ENCODE measurements at places on chromosomes 2 and 18. TPM values are rescaled to one million over a fixed set of nuclear protein-coding genes. Genes with fewer than 3 reads are reported as not detected.

The TMEM150A gene
- total RNA-seq: 31.9 TPM

The ARHGAP28 gene
- 11.2 TPM for total RNA-seq

The DSC2 gene
- 12.6 TPM for total RNA-seq

The PCARE gene
- not detected for total RNA-seq

DNA sequence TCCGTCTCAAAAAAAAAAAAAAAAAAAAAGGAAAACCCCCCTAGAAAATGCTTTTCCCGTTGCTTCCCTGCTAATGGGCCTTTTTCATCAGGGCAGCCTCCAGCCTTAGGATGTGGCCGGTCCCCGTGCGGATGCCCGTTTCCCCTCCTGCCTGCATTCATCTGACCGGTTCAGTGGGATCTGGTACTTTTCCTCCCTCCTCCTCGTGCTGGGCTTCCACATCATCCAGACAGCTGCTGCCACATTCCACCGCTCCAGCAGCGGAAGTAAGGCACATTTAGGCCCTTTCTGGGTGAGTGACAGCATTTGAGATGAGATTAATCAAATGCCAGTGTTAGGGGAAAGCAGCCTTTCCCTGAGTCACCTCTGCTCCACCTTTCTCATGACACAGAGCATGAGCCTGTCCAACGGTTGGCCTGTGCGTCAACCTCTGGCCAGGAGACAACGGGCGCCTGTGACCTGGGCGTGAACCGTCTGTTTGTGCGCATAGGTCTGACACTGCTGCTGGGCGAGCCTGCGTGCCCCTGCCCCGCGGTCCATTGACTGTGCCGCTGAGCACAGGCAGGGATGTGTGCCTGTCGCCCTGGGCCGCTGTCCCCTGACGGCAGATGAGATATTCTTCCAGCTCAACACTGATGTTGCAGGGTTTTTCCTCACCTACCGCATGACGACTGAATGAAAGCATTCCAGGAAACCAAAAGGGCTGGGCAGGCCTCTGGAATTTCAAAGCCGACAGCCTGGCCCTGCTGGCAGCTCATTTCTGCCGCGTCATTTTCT is 174.0 kb downstream of the TGIF1 start:
- peak; percentile 79 for DNase-seq

DNA sequence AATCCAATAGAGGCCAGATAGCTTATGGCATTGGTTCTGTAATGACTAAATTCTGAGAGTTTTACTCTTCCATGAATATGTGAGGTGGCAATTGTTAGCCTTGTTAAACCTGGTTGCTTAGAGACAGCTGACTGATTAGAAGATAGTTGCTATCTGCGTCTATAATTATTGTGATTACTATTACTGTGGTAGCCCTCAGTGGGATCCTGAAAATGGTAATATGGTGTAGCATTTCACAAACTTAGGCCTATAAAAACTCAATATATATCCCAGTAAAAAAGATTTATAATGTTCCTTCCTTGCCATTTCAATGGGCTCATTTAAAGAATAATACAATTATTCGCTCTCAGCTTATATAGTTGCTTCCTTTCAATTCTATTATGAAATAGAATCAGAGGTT is 405.8 kb upstream of the CDH2 start:
- no peak for DNase-seq

- no peak for DNase-seq
These were observed 97.8 kb upstream of the PXDN start for GRCh38 chr2:1841903-1842791.

- DNase-seq: no peak
These were observed 89.1 kb downstream of the FIGN start for GRCh38 chr2:163646687-163647086.

DNA sequence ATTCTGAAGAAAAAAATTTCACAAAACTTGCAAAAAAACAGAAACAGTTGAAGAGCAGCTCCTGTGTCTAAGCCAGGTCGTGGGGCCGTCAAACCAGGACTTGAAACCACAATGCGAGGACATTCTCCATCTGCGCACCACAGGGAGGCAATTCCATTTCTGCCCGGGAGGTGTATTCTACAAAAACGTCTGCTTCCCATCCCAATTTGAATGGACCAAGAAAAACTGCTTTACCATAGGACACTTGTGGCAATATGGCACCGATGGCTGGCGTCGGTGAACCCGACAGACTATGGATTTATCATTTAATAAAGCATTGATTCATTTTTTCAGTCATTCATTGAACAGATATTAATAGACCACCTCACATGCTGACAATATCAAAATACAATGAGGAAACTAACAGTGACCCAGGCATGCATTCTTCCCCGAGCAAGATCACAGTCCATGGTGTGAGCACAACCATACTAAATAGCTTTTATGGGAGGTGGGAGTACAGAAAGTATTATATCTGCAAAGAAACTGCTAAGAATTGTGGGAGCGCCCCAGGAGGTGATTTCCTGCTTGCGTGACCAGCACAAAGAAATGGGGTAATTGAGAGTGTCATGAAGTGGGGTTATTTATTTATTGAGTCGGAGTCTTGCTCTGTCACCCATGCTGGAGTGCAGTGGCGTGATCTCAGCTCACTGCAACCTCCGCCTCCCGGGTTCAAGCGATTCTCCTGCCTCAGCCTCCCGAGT is 10.5 kb upstream of the ZAP70 start:
- no peak for DNase-seq

DNA sequence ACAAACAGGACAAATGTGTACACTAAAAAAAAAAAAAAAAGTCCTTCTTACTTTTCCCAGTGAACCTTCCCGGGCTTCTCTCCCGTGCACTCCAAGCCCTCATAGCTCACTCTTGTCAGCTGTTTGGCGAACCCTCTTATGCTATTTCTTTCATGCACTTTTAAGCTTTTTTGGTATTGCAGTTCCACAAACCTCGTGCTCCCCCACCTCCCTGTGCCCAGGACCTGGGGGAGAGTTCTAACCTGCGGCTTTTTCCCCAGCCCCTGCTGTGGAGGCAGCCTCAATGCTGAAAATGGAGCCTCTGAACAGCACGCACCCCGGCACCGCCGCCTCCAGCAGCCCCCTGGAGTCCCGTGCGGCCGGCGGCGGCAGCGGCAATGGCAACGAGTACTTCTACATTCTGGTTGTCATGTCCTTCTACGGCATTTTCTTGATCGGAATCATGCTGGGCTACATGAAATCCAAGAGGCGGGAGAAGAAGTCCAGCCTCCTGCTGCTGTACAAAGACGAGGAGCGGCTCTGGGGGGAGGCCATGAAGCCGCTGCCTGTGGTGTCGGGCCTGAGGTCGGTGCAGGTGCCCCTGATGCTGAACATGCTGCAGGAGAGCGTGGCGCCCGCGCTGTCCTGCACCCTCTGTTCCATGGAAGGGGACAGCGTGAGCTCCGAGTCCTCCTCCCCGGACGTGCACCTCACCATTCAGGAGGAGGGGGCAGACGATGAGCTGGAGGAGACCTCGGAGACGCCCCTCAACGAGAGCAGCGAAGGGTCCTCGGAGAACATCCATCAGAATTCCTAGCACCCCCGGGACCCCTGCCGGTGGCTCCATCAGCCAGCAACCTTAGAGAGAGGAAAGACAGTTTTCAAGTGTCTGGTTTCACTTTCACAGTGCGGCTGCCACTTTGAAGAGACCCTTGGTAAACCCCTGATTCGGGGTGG is 826 bp downstream of the KCNE4 start:
- DNase-seq: no peak

DNA sequence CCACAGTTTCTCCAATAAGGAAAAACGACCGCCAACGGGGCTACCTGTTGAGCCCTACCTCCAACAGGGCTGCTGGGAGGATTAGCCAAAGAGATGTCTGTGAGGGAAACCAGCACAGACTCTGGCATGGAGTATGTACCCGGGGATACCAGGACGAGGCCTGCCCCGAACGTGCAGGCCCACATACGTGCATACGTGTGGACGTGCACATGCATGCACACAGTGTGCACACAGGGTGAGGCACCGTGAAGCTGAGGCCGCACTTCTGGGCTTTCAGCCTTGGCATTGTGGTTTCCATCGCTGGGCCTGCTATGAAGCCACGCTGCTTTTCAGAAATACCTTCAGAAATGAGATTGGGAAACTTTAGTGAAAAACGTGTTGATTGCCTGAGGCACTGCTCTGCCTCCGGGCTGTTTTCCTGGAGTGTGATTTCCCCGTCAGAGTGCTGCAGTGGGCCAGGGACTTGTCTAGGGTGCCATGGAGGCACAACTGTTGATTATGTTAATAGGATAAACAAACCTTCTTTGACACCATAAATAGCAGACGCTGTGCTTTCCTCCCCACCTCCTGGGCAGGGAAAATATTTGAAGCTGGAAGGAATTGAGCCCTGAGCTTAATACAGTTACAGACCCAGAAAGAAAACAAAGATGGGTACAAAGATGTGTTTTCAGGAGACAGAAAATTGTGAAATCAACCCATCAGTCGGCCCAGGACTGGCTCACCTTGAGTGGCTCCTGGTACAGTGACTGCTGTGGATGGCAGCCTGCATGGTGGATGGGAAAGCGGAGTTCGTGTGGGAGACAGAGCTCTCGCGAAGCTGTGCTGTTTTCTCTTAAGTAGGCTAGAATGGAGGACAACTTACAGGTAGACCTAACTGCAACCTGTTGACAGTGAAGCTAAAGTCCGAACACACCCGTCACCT is 182.3 kb downstream of the FAM210A start:
- no peak for DNase-seq

- DNase-seq: no peak
These were observed 12.8 kb downstream of the ZC3H15 start for GRCh38 chr2:186498834-186499233.

GRCh38 chr2:75606761-75607399 is 39.7 kb upstream of the MRPL19 start:
- DNase-seq: no peak

DNA sequence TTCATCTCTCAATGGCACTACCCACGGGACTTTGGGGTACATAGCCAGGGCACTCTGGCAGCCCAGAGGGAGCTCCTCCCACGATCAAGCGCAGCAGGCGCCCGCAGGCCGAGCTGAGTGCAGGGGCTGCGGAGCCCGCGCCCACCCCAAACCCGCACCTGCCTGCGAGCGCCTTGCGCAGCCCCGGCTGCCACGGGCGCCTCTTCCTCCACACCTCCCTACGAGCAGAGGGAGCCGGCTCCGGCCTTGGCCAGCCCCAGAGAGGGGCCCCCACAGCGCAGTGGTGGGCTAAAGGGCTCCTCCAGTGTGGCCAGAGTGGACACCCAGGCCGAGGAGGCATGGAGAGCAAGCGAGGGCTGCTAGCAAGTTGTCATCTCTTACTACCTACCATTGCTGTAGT is 165.2 kb downstream of the UBE2E3 start:
- DNase-seq: no peak

DNA sequence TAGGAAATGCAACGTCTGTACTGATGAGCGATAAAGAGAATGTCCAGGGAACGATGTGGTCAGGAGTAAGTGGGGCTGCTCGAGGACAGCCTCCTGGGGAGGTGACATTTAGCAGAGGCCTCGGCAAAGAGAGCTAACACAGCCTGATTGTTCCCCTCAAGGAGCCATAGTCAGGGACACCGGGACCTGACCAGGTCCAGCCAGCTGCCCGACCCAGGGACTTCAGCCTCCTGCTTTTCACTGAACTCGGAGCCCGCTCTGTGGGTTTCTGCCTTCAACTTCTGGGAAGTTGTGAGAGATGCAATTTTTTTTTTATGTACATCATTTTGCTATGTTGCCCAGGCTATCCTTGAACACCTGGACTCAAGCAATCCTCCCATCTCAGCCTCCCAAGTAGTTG is 10.1 kb downstream of the NEU2 start:
- DNase-seq: no peak

DNA sequence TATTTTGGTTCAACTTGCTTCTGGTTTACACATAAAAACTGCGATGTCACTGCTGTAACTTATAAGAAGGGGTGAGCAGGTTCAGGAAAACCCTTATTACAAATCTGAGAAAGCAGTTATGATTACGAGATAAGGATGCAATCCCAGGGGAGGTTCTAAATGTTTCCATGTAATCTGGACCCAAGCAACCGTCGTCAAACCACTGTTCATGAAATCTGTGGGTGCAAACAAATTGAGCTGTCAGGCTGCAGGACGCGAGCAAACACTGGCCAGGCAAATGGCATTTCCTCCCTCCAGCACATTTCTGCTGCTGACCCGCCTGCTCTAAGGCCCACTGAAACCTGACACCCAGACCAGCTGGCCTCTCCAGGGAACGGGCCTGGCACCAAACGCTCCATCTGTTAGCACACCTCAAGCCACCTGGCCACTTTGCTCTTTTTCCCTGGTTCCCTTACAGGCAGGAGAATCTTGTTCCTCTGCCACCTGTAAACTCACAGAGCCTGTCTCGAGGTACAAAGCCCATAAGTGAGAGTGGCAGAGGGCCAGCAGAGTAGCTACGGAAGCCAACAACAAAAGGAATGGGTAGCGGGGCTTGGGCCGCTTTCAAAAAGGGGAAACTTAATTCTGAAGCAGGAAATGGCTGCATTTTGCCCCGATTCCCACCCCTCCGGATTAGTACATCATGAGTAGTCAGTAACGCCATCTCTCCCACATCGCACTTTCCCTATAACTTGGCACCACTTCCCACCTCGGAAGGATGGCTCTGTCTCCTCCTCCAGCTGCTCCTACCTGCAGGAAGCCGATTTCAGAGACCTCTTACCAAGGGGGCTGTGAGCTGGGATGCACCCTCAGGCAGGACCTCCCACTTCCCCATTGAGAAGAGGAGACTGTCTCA is 26.5 kb downstream of the CRACDL start:
- peak; percentile 56 for DNase-seq

GRCh38 chr2:220029013-220029412 is 401.6 kb downstream of the SLC4A3 start:
- no peak for DNase-seq

- no peak for DNase-seq
These were observed 571.2 kb downstream of the ADCYAP1 start for GRCh38 chr18:1475867-1476266.

DNA sequence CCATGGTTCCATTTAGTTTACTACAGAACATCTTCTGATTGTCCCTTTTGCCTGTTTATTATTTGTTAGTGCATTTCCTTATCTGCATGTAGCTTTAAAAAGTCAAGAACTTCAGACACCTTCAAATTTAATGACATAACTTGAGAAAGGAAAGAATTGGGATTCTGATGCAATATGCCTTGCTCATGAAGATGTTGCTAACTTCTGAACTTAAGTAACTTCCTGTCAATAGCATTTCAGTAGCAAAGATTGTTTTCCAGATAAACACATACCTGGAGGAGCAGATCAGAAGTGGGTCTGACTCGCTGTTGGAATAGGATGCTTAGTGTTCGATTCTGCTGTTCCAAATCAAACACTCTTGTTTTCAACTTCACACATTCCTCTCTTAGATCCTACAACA is 190.2 kb upstream of the LYPD1 start:
- DNase-seq: no peak

- DNase-seq: no peak
These were observed 75.4 kb downstream of the MEMO1 start for GRCh38 chr2:31935370-31935769.

Data from mucosa of gallbladder (tissue), 1 donor.